Foreskin keratinocyte (primary cell): ENCODE measurements at places on chromosomes 11 and 22. TPM values are rescaled to one million over a fixed set of nuclear protein-coding genes. Genes with fewer than 3 reads are reported as not detected.

ACTN3 gene
- polyA plus RNA-seq: not detected in 2 replicates

CENPM gene
- 42.3 and 45.6 TPM in 2 replicates for polyA plus RNA-seq

RHOD gene
- 240 and 243 TPM in 2 replicates for polyA plus RNA-seq

CYTH4 gene
- 0.03 TPM in 1 of 2 replicates, not detected in the other for polyA plus RNA-seq

ADAMTS8 gene
- polyA plus RNA-seq: not detected in 2 replicates

CD3E gene
- polyA plus RNA-seq: not detected in 2 replicates

TIMP3 gene
- 18.7 and 19.7 TPM in 2 replicates for polyA plus RNA-seq

P2RY6 gene
- 0.04 TPM in 1 of 2 replicates, not detected in the other for polyA plus RNA-seq

VPS26B gene
- 30.8 and 31.0 TPM in 2 replicates for polyA plus RNA-seq

ASCL2 gene
- 0.08 and 0.12 TPM in 2 replicates for polyA plus RNA-seq

CHST1 gene
- not detected in 2 replicates for polyA plus RNA-seq

SHANK3 gene
- 2.2 and 2.6 TPM in 2 replicates for polyA plus RNA-seq

- no peak for DNase-seq
Measured at GRCh38 chr11:32421992-32422391, 13.3 kb downstream of the WT1 start.

DNA sequence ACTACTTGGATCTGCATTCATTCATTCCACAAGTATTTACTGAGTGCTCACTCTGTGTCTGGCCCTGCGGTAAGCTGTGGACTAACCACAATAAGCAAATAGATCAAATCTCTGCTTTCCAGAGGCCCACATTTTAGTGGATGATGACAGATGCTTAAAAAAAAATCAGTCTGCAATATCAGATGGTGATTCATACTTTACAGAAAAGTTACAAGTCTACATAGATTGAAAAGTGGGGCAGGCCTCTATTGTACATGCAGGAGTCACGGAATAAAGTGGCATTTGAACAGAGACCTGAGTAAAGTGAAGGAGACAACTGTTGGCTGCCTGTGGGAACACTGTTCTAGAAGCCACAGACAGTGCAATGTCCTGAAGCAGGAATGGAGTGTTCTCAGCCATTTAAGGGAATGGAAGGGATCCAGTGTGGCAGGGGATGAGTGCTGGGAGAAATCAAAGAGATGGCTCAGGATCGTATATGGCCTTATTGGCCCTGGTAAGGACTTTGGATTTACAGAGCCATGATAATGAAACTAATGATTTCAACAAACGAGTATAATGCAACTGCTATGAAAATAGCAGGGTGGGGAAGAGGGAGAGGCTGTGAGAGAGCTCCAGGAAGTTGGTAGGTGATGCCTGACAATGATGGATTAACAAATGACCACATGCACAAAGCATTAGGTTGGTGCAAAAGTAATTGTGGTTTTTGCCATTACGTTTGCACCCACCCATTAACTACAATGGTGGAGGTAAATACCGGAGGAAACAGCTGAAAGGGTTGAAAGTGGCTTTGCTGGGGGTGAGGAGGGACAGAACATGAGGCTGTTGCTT lies 31.1 kb downstream of the TMEM45B start:
- peak; percentile 92 for DNase-seq

DNA sequence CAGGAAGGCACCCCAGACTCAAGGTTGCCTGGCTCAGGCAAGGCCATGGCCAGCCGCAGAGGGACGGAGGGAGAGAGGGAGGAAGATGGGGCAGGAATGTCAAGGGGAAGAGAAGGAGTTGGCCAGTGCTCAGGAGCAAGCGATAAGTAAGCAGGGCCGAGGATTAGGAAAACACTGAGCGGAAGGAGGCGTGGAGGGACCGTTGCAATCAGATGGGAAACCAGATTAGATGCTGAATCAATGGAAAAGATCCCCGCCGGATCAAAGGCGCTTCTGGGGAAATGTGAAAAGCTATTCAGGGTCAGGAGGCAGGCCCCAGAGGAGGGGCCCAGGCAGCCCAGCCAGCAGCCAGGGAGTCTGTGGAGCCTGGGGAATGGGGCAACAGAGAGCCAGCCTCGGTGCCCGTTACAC lies 26.6 kb upstream of the MYEOV start:
- DNase-seq: no peak

DNA sequence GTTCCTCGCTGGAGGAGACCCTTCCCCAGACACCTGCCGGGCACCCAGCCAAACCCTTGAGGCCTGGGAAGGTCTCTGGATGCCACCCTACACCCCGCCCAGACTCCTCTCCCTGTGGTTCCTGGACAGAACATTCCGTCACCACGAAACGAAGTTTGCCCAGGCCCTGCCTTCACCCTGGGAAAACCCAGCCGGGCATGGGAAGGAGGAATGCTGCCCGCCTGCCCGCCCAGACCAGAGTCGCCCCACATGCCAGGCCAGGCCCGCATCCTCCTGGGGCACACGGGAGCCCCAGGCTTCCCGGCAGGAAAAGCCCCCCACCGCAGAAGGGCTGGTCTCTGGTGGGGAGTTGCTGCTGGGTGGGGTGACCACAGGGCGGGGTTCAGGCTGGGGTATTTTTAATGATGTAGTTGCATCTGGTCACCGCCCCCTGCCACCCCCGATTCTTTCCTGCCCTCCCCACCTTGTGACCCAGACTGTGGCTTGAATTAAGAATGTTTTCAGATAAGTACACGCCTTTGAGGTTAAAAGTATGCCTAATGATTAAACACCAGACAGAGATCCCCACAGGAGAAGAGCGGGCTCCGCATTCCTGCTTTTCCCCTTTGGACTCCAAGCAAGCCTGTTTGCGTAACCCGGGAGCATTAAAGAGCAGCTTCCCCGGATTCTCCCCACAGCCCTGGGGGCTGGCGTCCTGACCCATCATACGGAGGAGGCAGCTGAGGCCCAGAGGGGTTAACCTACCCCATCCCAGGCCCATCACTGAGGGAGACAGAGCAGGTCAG lies 44.6 kb upstream of the PPARA start:
- DNase-seq: peak; percentile 69

GRCh38 chr22:49398115-49398514 lies 429.6 kb downstream of the BRD1 start:
- no peak for DNase-seq

DNA sequence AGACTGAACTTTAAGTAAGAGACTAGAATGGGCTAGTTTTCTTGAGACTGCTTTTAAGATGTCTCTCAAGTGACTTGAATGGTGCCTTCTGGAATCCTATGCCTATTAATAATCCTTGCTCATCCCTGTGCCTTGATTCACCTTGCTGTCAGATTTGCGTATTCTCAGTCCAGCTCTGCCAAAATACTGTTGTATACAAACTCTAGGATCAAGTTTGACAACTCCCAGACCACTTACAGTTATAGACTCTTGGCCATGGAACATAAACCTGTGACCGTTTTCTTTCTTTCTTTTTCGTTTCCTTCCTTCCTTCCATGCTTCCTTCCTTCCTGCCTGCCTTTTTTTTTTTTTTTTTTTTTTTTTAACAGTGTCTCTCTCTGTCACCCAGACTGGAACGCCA lies 2390.9 kb upstream of the RAG2 start:
- DNase-seq: no peak

GRCh38 chr11:31397239-31397834 lies 27.7 kb downstream of the DNAJC24 start:
- no peak for DNase-seq

GRCh38 chr11:31375879-31376278 lies 6.2 kb downstream of the DNAJC24 start:
- no peak for DNase-seq

DNA sequence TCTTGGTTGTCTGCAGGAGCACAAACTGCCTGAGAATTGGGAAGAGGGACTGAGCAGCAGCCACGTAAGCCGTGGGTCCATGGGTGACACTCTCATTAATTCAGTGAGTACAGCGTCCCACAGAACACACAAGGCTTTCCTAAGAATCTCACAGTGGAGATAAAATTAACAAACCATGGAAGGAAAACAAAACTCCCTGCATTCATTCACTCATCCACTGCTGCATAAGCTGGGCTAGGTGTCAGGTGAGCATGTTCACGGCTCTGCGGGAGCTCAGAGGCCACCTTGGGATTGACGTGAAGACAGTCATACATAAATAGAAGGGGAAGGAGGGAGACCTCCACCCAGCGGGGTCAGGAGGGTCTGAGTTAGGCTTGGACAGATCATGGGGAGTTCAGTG lies 1442.7 kb downstream of the TBC1D22A start:
- no peak for DNase-seq

DNA sequence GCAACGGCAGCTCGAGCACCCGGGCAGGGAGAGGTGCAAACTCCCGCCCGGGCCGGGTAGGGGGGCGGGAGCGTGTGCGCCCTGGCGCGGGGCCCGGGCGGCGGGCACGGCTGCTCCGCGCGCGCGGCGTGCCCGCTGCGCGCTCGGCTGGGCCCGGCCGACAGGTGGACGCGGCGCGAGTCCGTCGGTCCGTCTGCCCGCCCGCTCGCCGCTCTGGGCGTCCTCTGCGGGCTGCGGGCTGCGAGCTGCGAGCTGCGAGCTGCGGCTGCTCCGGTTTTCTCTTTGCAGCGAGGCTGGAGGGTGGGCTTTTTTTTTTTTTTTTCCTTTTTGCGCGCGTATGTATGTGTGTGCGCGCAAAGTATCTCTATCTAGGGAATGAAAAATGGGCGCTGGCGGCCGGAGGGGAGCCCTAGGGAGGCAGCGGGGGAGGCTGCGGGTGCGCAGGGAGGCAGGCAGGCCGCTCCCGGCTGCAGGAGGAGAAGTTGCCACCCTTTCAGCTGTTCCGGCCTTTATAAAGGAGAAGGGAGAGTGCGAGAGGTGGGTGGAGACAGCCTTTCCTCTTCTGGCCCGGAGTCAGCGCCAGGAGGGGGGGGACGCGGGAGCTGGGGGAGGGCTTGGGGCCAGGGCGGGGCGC lies at the start of gene PDGFB:
Gene PDGFB, minus strand, starts transcription at position 487 of the 634 bp plus-strand sequence. CDS start 1,019 bp downstream, outside the sequence.
- DNase-seq: no peak

GRCh38 chr11:70324376-70325115 lies 54.1 kb downstream of the PPFIA1 start:
- DNase-seq: no peak

DNA sequence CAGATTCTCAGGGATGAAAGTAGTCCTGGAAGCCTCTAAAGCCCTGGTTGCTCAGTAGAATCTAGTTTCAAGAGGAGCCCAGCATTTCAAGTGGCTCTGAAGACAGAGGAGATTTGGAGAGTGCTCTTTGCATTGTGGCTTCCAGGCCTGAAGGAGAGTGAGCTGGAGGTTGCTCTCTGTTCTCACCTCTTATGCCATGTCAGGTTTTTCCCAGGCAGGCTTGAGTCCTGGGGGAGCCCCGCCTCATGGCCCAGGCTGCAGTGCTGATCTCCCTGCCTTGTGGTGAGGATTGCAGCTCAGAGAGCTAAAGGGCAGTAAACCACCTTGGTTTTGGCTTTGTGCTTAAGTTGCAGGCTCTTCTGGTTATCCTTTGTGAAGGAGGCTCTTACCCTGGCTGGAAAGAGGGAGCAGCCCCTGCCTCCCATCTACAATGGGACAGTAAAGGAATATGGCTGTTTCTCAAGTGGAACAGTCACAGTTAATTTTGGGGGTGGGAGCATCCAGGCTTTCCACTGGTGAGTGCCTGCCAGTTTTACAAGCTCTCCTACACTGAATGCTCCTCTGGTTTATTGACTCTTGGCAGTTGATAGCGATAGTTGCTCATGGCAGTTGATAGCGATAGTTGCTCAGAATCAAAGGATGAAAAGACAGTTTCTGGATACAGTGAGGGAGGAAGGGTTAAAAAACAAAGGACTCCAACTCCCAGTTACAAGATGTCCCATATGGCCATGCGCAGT lies 32.6 kb downstream of the RCOR2 start:
- no peak for DNase-seq

- DNase-seq: no peak
Measured at GRCh38 chr11:114285599-114285998, 10.6 kb upstream of the NNMT start.

GRCh38 chr11:122181372-122181771 lies 65.4 kb upstream of the BLID start:
- DNase-seq: no peak

DNA sequence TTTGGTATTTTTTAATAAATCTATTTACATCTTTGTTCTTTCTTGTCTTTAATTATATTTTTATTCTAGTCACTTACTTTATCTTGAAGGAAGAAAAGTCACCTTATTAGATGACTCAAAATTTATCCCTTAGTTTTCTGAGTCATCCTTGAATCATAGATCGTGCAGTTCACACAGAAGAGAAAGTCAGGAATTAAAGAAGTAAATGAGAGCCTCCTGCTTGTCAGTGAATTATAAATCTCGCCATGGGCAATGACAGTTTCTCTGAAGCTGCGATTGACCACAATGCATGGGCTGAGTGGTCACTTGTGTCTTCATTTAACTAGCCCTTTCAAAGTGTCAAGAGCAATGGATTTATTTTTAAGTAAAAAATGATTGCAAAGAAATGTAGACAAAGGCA lies 91.2 kb downstream of the LUZP2 start:
- DNase-seq: peak; percentile 70

- DNase-seq: no peak
Measured at GRCh38 chr11:61706452-61707400, 26.5 kb downstream of the DAGLA start.

DNA sequence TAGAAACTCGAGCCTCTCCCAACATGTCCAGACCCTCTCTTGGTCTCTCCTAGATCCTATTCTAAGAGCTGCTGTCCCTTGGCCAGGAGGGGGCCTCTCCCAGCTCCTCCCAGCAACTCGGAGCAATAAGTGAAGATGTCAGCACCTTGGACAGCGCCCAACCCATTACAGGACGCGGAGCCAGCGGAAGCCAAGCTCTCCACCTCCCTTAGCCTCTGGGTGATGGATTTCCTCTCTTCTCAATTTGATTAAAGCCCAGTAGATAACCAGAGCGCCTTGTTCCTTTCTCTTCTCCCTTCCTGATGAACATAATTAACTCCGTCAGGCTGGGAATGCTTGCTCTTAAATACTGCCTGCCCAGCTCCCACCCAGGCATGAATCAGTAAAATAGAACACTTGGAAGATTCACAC lies 26.2 kb upstream of the TPBGL start:
- DNase-seq: no peak

GRCh38 chr11:72856551-72857345 lies 42.5 kb downstream of the ATG16L2 start:
- DNase-seq: no peak

- no peak for DNase-seq
Measured at GRCh38 chr22:39489094-39490068, 12.7 kb upstream of the MIEF1 start.

- DNase-seq: no peak
Measured at GRCh38 chr11:121510438-121510837, 57.7 kb upstream of the SORL1-AS1 start.

DNA sequence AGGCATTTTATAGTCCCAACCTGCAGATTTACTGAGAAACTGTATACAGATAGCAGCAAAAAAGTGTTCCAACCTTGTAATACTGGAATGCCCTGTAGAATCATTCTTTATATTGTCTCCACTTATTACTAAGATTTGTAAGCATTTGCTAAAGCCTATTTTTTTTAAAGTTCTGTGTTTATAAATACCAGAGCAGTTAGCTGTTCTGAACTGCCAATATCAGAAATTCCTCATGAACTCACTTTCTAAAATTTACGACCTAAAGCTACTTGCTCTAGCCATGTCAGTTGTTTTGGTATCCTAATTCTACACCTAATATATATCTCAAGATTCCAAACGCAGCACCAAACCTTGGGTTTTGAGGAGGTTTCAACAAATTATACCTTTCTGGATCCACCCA lies 103.2 kb downstream of the C11orf65 start:
- no peak for DNase-seq

- no peak for DNase-seq
Measured at GRCh38 chr11:120017582-120018150, 120.2 kb downstream of the TRIM29 start.

GRCh38 chr22:30356449-30357235 lies at the start of the genes CCDC157 and SF3A1:
TSS of gene CCDC157 (plus strand) at chr22:30357007. CDS start at chr22:30366001, 8,994 bp downstream.
TSS of gene SF3A1 (minus strand) at chr22:30356894. CDS start at chr22:30356792, 102 bp downstream.
- DNase-seq: peak; percentile 88
